ENCODE measurements at places on chromosomes 3 and 15.
A peak's percentile ranks its signal among the peaks of the same experiment; 100 is the strongest.

DNA sequence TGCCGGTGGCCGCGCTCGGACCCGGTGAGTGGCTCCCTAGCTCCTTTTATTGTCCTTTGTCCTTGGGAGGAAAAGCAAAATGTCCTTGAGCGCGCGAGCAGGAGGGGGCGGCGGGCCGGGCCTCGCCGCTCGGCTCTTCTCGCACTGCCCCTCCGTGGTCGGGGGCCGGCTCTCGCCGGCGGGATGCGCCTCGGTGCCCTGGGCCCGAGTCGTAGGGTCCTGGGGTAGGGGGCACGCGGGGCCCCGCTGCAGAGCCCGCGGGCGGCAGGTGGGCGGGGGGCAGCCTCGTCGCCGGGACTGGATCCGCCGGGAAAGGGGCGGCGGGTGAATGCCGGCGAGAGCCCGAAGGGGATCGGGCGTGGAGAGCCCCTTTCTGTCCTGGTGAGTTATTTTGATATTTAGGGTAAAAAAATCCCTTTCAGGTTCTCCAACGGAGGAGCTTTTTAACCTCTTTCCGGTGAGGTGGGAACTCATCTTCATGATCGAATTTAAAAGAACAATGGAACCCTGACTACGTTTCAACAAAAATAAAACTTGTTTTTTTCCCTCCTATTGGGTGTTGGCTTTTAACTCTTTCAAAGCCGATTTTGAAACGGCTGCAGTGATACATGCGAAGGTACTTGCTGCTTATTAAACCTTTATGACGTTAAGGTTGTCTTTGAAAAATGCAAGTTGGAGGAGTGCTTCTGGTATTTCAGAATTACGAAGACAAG, 16.8 kb upstream of the CHD2 start:
- DNase-seq = no peak

- peak; percentile 14 for DNase-seq
Observed at GRCh38 chr15:51341366-51342226, at the start of gene GLDN. TSS of gene GLDN (plus strand) at chr15:51341655. CDS start at chr15:51341685, 30 bp downstream.

DNA sequence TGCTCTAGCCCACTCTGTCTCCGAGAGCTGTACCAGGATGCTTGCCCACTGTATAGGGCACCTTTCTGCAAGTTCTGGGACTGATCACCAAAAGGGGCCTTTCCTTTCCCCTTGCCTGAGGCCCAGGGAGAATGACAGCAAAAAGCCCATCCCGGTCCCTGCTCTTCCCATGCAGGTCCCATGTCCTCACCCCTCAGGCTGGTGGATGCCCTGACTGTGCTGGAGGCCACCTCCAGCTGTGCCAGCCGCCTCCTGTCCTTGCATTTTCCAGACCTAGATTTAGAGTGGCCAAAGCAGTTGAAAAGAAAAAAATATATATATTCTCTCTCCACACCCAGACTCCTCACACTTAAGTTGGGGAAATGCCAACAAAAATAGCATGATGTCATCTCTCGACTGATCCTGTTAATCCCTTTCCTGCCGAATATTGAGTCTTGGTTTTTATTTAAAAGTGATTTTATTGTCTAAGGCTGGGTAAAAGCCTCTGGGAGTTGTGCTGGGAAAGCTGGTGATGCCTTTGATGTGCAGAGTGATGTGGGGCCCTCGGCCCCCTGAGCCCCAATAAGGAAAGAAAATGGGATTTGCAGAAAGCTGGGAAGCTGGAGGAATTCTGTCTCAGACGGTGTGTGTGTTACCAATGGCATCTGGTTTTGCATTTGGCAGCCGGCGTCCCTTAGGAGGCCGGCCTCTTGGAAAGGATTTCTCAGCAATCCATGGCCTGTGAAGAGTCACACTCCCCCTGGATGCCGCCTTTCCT, 29.3 kb upstream of the TPM1 start:
- DNase-seq = no peak

GRCh38 chr3:49132437-49133225, at the start of gene LAMB2:
TSS of gene LAMB2 (minus strand) at chr3:49133050. CDS start at chr3:49132867, 183 bp downstream.
- DNase-seq = peak; percentile 80

DNA sequence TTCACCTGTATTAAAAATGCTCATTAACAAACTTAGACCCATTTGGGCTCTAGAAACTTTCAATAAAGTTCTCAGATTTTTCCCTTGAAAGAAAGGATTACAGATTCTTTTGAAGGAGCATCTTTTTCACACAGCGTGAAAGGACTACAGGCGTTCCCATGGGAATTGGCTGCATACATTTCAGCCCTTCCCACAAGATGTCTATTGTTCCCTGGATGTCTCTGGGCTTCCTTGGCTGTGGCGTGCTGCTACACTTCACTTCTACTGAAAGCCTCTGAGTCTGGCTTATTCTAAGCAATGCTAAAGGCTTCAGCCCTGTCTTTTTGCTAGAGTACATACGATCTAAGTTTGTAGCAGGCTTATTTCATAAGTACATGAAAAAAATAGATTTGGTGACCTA, 1.4 kb downstream of the VEPH1 start:
- no peak for DNase-seq

DNA sequence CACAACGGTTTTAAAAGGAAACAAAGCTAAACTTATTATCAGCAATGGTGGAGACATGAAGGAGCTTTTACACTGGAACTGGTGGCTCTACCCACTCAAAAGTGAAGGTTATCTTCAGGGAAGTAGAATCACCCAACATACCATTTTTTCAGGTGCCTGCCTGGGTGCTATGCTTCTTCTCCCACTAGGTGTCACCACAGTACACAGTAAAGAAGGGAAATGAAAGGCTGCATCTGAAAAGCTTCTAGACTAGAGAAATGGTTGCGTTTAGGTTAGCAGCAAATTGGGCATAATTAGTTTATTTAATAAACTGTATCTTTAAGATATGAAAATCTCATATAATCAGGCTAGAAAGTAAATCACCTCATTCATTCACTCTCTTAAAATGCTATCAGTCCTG, 47.0 kb upstream of the SELENOK start:
- peak; percentile 64 for DNase-seq

- no peak for DNase-seq
Observed at GRCh38 chr3:152843955-152844354, 9.0 kb downstream of the P2RY1 start.

GRCh38 chr3:57876632-57877031, 120.5 kb downstream of the SLMAP start:
- no peak for DNase-seq

DNA sequence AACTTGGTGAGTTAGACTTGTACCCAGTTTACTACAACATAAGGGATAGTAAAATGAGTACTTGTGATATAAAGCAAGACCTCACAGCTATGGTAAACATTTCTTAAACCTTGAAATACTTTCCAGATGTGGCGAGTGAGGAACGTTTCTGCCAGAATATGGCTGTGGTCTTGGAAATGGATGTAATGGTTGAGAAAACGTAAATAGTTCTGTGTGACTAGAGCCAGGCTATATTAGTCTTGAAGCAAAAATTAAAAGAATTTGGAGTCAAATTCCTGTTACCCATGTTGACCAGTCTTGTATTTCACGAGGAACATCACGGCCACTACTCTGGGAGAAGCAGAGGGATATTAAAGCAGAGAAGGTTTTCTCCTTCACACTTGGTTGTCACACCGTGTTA, 15.3 kb downstream of the OR4F15 start:
- DNase-seq = no peak

DNA sequence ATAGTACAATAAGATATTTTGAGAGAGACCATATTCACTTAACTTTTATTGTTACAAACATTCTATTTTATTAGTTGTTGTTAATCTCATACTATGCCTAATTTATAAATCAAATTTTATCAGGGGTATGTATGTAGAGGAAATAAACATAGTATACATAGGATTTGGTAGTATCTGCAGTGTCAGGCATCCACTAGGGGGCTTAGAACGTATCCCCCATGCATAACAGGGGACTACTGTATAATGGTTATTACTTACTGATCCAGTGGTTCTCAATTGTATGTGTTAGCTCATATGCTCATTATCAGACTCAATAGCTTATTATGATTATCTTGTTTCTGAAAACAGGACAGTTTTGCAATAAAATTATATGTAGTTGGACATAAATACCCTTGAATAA, 27.6 kb downstream of the CMC1 start:
- DNase-seq = no peak

GRCh38 chr15:92611995-92612745, 43.4 kb downstream of the FAM174B start:
- no peak for DNase-seq

DNA sequence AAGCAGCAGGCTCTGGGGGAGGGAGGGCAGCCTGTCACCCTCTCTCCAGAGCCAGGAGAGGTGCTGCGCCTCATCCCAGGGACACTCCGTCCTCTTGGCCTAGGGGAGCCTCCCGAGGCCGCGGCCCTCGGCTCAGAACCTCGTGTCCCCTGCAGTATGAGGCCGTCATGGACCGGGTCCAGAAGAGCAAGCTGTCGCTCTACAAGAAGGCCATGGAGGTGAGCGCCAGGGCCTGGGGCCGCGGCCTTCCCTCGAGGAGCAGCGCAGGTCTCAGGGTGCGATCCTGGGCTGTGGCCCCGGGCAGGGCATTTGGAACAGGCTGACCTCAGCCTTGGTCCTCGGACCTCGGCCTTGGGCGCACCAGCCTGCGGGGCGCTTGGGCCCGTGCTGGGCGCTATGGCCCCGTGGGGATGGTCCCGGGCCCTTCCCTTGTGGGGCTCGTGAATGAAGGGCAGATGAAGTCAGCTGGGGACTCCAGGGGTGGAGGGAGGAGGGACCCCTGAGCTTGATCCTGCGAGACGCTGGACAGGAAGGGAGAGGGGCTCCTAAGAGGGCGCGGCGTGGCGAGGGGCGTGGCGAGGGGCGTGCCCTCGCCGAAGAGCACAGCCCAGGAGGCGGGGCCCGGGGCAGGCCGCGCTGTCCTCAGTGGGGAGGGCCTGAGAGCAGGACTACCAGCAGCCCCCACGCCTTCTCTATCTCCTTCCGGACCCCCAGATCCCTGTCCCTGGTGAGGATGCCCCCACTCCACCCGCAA, 32.9 kb downstream of the PSTPIP1 start:
- no peak for DNase-seq

DNA sequence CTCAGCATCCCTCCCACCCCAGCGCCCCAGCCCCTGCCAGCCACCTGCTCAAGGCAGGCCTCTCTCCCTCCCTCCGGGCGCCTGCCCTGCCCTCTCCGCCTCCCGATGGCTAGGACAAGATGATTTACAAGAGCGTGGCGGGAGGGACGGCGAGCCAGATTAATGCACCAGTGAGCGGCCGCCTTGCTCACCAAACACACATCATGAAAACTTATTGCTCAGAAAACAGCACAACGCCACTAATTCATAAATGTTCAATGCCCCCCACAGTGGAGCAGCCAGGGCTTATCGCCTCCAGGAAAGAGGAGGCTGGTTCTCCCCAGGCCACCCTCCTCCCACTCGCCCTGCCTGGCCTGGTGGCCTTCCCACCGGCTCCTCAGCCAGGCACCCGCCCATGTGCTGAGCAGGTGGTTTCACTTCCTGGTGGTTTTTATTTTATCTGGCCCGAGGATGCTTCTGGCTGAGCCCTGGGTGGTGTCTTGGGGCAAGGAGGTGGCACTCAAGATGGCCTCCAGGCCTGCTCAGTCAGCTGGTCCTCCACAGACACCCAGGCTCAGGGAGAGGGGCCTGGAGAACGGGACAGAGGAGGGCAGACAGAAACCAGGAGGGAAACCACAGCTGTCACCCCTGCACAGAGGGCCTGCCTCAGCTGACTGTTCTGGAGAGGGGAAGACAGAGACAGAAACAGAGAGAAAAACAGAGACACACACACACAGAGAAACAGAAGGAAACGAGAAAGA, 284.9 kb downstream of the UACA start:
- DNase-seq = no peak

GRCh38 chr15:41801850-41802455, 25.9 kb upstream of the JMJD7 start:
- DNase-seq = no peak

DNA sequence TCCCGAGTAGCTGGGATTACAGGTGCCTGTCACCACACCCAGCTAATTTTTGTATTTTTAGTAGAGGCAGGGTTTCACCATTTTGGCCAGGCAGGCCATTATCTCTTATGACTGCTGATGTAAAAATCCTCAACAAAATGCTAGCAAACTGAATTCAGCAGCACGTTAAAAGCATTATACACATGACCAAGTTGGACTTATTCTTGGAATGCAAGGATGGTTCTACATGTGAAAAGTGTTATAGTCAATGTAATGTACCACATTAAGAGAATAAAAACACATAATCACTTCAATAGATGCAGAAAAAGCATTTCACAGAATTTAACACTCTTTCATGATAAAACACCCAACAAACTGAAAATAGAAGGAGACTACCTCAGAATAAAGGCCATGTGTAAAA, 20.2 kb downstream of the RNF13 start:
- no peak for DNase-seq

DNA sequence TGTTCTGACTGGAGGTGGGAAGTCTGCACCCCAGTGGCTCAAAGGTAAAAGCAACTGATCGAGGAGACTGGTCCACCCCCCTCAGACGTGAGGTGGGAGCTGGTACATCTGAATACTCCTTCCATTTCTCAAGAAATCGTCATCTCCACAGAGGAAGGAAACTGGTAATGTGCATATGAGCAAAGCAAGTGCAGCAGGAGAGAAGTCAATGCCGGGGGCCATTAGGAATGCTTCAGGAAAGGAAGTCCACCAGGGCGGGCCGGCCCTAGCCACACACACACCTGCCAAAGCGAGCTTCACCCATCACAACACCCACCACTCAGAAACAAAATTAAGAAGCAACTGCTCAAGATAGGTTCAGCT, 8.5 kb downstream of the TBC1D2B start:
- no peak for DNase-seq

DNA sequence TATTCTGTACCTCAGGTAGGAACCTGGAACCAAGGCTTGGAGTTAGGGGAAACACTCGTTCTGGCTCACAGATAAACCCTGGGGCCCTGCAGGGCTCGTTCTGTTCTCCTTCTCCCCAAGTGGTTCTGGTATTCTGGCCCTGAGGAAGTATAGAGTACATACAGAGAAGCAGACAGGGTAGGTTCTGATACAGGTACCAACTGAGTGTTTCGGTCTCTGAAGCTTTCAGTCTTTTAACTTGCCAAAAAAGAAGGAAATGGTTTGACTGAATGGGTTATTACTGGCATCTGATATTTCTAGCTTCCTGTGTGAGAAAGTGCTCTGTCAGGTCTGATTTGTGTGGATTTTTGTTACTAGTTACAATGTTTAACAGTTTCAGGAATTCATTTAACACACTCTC, 67.3 kb downstream of the UBE2E2 start:
- DNase-seq = no peak

- DNase-seq = no peak
Observed at GRCh38 chr15:31277335-31278060, 49.1 kb upstream of the KLF13 start.

- no peak for DNase-seq
Observed at GRCh38 chr3:69505770-69506407, 120.0 kb upstream of the FRMD4B start.

All from WERI-Rb-1 (cell line).